ENCODE measurements at places on chromosomes 7 and 10.

DNA sequence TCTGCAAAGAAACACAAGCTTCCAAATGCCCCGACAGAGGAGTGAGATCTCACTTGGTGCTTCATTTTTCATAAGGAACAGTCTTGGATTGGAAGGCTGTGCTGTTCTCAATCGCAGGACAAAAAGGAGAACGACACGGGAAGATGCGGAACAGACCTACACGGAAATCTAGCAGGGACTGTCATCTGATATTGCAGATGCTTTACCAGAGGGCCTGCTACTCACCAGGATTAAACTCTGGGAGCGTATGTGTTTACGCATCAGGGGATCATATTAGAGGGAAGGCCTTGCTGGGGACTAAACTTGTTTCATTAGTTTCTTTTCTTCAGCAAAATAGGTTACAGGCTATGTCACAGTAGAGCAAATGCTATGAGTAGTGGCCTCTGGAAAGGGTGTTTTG lies 82.8 kb upstream of the EEPD1 start:
- DNase-seq = no peak

- no peak for DNase-seq
Observed at GRCh38 chr10:119546009-119546408, 3.5 kb upstream of the RGS10 start.

GRCh38 chr7:106952658-106953231 lies 87.7 kb downstream of the PIK3CG start:
- no peak for DNase-seq

DNA sequence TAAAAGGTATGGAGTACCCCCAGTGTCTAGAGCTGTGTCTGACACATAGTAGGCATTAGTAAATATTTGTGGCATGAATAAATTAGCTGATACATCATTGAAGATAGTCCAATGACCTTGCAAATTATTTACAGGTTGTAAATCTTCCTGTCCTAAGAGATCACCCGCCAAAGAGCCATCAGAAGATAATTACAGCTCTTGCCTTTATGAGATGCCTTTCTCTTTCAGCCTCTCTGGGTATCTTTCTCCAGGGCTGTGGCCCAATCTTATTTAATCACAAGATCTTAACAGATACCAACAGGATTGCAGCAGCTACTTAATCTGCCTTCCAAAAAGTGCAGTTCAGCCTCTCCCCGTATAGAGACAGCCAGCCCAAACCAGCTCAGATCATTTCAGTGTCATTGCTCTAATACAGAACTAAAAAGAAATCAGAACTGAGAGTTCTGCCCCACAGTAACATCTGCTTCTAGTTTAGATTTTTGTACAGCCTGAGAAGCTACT lies 41.5 kb downstream of the MYOF start:
- DNase-seq = no peak

DNA sequence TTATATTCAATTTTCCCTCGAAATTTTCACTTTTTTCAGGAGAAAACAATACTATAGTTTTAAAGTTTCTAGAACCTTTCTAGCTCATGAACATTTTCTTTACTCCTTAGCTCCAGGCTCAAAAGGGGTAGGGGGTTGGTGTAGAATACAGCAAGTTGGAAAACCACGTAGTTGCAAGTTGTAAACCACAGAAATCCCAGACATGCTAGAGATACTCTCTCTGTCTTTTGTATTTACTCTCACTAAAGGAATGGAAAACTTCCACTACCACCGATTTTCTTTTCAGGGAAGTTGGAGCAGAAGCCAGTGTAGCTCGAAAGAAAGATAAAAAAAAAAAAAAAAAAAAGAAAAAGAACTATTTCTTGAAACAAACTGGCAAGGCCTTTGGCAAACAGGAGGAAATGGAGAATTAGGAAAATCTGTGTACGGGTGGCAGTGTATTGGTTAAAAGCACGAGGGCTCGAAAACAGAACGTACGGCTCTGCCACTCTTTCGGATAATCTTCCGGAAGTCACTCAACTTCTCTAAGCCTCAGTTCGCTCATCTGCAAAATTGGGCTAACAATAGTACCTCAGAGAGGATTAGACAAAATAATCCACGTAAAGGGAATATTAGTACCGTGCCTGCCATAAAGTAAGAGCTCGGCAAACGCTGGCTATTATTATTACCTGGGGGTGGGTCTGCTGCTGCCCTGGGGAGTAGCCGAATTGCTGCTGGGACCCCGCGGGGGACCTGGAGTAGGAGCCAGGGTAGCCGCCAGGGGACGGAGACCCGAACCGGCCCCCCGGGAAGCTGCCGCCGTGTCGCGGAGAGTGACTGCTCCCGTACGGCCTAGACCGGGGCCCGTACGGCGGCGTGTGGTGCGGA lies 628 bp downstream of the MPLKIP start:
- DNase-seq = no peak

GRCh38 chr7:4747746-4748145 lies 27.7 kb upstream of the AP5Z1 start:
- no peak for DNase-seq

- DNase-seq = no peak
Observed at GRCh38 chr10:78462726-78463228, 429.1 kb downstream of the RPS24 start.

GRCh38 chr10:51886438-51887068 lies 187.2 kb upstream of the CSTF2T start:
- no peak for DNase-seq

GRCh38 chr10:119025336-119025735 lies 4.2 kb upstream of the NANOS1 start:
- no peak for DNase-seq

Data from right kidney (tissue), 9 donors.